ENCODE measurements at places on chromosomes 5 and 9. TPM values are rescaled to one million over a fixed set of nuclear protein-coding genes. Genes with fewer than 3 reads are reported as not detected.

DPP7 gene
- 322 TPM for total RNA-seq

GRCh38 chr5:163916376-163916775 is 411.0 kb downstream of the MAT2B start:
- no peaks in the 10 kb centered on the region for H3K36me3 ChIP-seq
- H3K4me1 ChIP-seq: no peaks in the 10 kb centered on the region
- H3K27ac ChIP-seq: no peak overlapping the region

GRCh38 chr9:124282442-124283227 is 24.9 kb downstream of the NEK6 start:
- peaks cover 56% of the 10 kb centered on the region for H3K4me1 ChIP-seq
- peak; percentile 73 for DNase-seq
- no peak overlapping the region for H3K4me3 ChIP-seq
- peak overlapping the region; percentile 51 for H3K27ac ChIP-seq
- no peaks in the 10 kb centered on the region for H3K27me3 ChIP-seq

DNA sequence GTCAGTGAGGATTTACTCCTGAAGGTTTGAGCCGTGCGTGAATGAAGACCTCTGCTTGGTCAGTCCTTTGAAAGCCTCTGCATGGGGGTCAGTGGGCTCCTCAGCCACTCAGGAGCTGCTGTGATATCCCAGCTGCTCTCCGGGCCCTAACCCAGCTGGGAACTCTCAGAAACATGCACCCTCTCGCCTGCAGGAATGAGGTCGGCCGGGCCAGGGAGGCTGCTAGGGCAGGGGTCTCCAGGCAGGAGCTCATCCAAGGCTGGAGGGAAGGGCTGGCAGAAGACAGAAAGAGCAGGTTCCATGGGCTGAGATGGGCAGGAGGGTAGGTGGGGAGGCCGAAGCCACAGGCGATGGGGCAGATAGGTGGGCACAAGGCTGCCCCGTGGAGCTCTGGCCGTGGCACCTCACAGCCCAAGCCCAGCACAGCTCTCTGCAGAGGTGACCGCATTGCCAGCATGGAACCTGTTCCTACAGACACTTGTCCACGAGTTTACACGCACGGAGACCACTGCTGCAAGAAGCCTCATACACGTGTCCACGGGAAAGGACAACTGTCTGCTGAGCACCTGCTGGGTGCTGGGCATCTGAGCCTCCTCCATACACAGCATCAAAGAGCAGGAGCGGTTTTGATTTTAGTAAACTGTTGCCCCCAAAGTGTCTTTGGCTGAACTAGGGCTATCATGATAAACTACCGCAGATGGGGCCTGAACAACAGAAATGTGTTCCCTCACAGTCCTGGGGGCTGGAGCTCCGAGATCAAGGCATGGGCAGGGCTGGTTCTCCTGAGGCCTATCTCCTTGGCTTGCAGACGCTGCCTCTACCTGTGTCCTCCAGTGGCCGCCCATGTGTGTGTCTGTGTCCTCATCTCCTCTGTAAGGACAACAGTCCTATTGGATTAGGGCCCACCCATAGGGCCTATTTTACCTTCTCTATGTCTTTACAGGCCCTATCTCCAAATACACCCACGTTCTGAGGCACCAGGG is 85.2 kb upstream of the ADAMTS2 start:
- no peak for DNase-seq
- no peak overlapping the region for H3K4me3 ChIP-seq
- H3K27me3 ChIP-seq: peaks cover 8% of the 10 kb centered on the region
- H3K36me3 ChIP-seq: no peaks in the 10 kb centered on the region
- no peak overlapping the region for H3K27ac ChIP-seq

DNA sequence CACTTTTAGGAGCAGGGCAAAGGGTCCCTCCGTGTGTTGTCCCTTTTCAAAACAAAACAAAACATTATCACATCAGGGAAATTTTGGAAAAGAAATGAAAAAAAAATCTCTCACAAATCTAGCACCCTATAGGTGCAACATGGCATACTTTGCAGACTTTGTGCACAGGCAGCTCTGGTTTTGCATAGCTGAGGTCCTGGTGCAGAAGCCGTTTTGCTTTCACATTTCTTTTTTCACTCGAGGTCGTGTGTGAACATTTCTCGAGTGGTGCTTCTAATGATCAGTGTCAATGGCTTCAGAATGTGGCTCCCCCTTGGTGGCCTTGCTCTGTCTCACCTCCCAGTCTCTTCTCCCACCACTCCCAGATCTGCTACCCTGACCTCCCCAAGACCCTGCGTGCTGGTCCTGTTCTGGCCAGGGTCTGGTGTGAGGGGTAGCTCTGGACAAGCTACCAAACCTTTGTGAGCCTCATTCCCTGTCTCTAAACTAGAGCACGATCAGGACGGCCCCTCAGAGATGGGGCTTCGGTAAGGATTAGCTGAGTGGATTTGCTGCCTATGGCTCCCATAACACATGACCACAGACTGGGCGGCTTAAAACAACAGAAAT is 258.0 kb downstream of the NSG2 start:
- no peaks in the 10 kb centered on the region for H3K36me3 ChIP-seq
- no peaks in the 10 kb centered on the region for H3K4me1 ChIP-seq
- no peak overlapping the region for H3K4me3 ChIP-seq
- H3K27me3 ChIP-seq: peaks cover 40% of the 10 kb centered on the region
